ENCODE measurements at places on chromosomes 6 and 20.

- DNase-seq, result no peak
These were observed 139.6 kb downstream of the PHACTR3 start for GRCh38 chr20:59743767-59744485.

DNA sequence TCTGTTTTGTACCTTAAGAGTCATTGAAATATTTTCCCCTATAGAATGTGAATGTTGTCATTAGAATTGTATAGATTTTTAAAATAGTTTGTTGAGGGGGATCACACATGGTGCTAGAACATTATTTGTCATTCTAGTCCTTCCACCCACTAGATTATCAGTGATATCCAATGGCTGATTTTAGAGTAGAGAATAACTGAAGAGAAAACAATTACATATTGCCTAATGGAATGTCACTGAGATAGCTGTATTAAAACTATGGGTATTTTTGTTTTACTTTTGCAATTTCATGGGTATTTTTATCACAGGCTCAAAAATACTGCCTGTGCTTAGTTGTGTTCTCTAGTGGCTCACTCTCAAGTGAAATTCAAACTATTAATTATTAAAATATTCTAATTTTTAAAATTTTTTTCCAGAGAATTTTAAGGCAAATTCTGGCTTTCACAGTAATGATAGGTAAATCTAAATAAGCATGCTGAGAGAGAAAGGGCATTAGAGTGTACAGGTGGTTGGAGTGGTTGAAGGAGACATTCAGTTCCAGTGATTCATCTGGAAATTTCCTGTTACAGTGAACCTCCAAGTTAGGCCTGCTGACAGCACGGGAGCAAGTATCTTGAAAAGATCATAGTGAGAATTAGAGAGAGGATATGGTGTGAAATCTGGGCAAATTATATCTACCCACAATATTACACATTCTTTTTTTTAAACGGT lies 399.6 kb downstream of the NKAIN2 start:
- no peak for DNase-seq

DNA sequence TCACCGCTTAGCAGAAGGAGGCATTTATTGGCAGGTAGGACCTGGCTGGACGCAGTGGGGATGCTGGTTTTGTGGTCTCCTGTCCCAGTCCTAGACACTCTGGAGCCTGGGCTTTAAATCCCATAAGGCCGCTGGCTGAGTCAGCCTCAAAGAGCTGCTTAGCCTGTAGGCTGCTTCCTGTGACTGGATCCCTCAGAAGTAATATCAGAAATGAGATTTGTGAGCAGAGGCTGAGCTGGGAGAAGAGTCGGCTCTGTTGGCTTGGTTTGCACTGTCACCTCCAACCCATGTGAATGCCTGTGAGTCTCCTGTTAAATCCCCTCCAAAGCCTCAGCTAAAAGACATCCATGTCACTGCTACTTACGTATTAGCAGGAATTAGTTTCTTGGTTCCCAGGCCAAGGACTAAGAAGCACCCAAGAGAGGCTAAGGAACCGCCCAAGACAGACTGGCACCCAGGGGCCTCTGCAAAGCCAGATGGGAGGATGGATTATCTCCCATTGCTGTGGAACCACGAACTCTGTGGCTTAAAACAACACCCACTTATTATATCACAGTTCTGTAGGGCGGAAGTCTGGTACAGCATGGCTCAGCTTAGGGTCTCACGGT lies 289.4 kb downstream of the CDC5L start:
- DNase-seq, result no peak

DNA sequence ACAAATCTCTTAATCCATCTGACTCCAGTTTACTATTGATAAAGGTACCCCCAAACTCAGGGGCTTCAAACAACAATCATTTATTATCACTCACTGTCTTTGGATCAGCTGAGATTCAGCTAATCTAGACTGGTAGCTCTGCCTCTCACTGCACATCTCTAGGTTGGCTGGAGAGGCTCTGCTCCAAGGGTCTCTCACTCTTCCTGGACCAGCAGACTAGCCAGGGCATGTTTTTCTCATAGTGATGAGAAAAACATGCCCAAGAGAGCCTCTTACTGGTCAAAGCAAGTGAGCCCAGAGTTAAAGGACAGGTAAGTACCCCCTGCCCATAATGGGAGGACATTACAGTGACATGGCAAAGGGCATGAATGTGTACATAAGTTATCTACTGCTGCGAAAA lies 115.1 kb upstream of the BEND3 start:
- no peak for DNase-seq

DNA sequence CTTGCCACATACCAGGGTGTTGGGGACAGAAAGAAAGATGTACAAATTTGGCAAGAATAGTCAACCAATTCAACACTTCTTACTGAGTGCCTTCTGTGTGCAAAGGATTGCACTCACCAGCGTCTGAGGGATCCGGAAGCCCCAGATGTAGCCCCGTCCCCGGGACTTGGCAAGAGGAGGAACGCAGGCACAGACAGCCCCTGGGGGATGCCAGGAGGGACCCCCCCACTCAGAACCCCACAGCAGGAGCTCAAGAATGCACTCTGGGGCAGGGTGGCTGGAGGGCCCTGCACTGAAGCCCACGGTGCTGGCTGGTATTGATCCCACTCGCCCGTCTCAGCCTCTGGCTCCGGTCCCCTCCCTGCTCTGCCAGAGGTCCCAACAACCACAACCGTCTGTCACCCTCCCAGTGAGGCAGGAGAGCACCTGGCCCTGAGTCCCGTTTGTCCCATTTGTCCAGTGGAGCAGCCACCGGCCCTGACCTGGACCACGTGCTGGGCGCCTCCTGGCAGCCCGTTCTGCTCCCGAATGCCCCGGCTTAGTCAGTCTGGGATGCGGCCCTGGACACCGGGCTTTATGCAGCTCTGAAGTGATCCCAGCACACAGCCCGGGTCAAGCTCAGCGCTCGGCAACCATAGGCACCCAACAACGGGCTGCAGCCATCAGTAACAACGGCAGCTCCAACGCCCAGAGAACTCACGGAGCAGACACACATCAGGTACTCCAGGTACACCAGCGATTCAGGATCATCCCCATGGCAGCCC lies 128.7 kb downstream of the DLL1 start:
- no peak for DNase-seq

DNA sequence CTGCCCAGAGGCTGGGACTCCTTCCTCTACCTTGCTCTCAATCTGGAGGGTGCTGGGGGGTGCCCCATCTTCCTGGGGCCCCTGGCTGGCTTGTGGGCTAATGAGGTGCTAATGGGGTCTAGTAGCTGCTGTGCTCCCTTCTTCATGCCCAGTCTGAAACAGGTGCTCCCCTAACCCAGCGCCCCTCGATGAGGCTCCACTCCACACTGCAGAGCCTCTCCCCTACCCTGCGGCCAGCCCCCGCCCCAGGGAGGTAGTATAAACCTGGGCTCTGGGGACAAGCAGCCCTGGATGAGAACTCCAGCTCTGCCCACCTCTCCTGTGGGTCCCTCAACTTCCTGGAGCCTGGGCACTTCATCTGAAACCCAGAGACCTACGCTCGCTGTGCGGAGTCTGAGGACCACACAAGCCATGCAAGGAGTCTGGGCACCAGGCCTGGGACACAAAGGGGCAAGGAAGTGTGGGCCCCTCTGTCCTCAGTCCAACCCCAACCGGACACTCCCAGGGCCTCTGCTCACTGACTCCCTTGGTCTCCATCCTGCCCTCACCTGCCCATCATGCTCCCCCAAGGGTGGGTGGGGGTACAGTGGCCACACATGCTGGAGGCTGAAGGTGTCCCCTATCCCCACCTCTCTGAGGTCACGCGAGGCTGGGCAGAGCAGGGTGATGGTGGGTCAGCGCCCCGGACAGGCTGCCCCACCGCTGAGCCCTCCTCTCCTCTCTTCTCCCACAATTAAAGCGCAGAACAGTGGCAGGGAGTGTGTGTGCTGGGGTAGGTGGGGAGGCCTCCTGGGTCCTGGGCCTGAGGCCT lies 6.1 kb downstream of the RPL10A start:
- no peak for DNase-seq

DNA sequence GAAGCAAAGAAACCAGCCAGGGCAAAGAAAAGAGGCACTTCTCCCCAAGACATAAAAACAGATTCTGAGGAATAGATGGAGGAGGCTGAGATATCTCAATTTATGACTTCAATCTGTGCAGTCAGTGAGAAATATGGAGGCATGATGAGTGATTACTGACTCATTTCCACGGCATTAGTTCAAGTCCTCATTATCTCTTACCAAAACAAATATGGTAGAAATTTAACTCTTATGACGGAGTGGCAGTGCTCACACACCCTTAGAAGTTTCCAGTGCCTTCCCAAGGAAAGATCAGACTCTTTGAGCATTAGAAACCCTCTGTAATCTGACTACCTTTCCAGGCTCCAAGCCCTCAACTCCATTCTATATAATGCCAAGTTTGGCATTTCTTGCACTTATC lies 364.1 kb downstream of the ARHGAP18 start:
- DNase-seq, result no peak

DNA sequence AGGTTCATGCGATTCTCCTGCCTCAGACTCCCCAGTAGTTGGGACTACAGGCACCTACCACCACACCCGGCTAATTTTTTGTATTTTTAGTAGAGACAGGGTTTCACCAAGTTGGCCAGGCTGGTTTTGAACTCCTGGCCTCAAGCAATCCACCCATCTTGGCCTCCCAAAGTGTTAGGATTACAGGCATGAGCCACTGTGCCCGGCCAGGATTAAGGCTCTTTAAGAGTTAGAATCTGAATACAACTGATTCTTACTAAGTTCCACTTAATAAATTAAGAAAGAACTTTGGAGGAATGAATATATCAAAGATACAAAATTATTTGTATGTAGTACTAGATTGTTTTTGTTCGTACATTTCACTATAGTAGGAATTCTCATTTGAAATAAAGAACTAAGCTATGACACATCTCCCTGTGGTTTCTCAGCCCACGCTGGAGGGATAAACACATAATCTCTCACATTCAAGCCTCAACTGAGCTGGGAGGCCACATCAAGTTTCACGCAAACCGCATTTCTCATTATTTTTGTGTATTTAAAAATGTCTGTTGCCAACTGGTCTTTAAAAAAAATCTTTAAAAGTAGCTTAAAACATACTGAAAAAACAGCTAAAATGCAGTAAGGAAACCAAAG lies 34.2 kb downstream of the DTNBP1 start:
- no peak for DNase-seq

- no peak for DNase-seq
These were observed 46.4 kb upstream of the CAP2 start for GRCh38 chr6:17347012-17347411.

GRCh38 chr6:167030222-167031072 lies 31.2 kb downstream of the CEP43 start:
- DNase-seq, result no peak

DNA sequence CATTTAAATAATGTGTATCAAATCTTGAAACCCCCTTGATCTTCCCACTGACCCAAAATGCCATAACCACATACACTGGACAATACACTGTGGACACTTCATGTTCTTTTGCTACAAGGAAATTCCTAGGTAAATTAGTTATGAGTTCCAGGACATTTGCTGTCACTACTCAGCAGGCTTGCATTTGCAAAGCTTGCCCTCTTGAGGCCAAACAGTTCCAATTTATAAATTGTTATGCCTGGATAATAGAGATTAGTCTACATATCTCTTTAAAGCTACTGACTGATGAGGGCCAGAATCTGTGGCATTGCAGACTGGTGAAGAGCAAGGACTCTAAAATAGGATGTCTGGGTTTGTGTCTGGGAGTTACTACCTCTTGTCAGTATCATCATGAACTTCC lies 17.4 kb upstream of the RAB32 start:
- DNase-seq, result no peak

GRCh38 chr6:111825439-111826086 lies 47.7 kb downstream of the FYN start:
- no peak for DNase-seq

GRCh38 chr6:112980676-112981075 lies 633.5 kb downstream of the RFPL4B start:
- DNase-seq, result no peak

DNA sequence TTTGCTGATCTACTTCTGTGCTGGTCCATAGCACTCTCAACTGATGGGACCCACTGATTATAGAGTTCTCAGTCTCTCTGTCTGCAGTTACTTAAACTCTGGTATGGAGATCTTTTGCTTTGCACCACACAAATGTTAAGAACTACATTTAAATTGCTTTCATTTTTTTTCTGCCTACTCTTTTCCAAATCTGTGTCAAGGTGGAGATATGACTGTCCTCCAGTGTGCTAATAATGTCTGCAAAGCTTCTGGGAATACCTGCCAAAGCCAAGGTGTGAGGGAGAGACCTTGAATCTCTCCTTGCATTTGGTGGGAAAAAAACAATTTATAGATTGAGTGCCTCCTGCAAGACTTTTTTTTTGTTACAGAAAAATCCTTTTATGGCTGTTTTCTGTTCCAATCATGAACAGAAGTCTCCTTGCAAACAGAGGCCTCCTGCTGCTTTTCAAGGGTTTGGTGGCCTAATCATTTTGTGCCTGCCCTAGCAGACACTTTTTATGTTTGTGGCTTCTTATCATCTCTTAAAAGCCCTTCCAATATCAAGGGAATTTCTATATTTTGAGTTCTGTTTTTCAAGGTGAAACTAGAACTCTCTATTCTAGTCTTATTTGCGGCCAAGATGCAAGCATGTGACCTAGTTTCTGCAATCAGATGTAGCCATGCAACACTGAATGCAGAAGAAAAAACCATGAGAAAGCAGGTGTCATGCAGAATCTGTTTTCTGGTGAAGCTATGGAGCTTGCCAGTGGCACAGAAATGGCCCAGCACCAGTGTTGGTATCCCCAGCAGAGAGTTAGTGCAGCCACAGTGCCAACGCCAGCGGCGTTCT lies 23.2 kb upstream of the AKIRIN2 start:
- no peak for DNase-seq

- no peak for DNase-seq
These were observed 292.1 kb downstream of the LAMA2 start for GRCh38 chr6:129175066-129175465.

DNA sequence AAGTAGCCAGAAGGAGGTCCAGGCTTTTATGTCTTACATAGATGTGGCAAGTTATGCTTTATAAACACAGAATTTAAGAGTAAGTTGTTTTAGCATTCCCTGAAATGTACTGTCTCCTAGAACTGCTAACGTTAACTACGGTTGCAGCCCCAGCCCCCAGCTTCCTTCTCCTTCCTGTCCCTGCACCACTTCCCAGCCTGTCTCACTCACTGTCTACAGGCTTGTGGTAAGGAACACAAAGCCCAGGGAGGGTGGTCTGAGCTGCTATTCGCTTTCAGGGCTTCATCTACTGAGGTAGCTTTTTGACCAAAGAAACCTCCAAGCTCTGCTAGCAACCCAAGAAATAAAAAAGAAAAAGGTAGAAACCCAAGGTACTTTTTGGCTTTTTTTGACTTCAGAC lies 35.9 kb downstream of the PCSK2 start:
- no peak for DNase-seq

- no peak for DNase-seq
These were observed 246.8 kb downstream of the MYLK4 start for GRCh38 chr6:2503816-2504494.

GRCh38 chr6:38671885-38672467 lies 31.0 kb downstream of the GLO1 start:
- DNase-seq, result no peak

DNA sequence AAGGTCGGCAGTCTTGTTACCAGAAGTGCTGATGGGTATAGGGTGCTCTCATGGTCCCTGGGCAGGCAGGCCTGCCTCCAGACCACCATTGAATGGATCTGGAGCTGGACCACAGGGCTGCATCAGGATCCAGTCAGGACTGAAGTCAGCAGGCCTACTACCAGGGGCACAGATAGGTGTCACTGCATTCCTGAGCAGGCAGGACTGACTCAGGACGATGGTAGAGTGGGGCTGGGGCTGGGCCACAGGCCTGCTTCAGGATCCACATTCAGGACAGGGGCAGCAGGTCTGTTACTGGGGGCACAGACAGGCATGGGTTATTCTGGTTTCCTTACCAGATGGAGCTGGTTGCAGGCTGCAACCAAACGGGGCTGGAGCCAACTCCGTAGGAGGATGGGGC lies 51.4 kb upstream of the MAP3K4 start:
- DNase-seq, result no peak

GRCh38 chr6:120872262-120872578 lies 462.1 kb downstream of the TBC1D32 start:
- no peak for DNase-seq

Measured in CMK (cell line).